ENCODE measurements at places on chromosomes 6 and 20.

GRCh38 chr6:32906539-32906938 is 34.3 kb downstream of the HLA-DMB start:
- no peak for DNase-seq

- DNase-seq = no peak
These were observed 56.6 kb downstream of the SLC23A2 start for GRCh38 chr20:4944518-4945313.

DNA sequence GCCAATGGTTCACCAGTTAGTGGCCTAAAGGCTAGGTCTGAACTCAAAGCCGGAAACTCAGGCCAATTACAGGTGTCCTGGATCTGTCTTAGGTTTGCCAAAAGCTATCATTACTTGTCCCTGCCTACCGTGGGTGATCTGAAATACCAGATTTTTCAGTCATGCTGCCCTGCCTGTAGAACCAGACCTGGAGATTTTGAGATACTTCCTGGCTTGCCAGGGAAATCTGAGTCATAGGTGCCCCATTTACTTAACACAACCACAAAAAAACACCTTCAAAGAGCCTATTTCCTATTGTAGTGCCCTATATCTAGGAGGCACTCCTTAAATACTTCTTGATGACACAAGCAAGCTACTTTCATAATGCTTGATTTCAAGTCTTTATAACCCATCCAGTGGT is 13.9 kb upstream of the RANBP9 start:
- no peak for DNase-seq

GRCh38 chr20:44074252-44075151 is 112.5 kb downstream of the JPH2 start:
- no peak for DNase-seq

DNA sequence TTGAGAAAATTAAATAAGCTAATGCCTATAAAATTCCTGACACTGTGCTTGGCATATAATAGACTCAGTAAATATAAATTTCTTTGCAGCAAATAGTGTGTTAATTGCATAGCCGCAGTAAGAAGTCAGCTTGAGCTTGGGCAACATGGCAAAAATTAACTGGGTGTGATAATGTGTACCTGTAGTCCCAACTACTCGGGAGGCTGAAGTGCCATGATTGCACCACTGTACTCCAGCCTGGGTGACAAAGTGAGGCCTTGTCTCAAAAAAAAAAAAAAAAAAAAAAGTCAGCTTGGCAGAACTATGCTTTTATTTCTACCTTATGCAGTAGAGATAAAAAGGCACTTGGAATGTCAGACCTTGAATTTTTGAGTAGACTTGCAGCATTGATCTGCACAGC is 121.8 kb downstream of the AKAP7 start:
- DNase-seq = no peak

DNA sequence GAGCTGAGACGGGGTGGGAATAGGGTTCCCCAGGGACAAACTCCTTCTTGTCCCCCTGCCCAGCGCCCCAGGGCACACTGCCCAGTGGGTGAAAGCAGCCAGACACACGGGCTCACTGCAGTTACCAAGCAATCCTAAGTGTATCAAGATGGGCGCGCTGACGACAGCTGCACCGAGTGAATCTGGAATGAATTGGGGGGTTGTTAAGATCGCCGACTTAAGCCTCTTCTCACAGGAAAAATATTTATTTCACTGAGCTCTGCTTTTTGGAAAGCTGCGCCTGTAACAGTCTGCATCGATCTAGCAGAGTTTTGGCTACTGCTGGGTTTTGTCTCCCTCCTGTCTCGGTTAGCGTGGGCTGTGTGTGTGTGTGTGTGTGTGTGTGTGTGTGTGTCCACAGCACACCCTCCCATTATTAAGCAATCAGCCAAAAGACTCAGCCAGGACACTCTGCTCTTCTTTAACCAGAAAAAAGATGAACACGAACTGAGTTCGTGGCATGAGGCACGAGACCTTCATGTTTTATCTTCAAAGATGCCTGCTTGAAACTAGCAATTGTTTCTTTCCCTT is 35.9 kb downstream of the RIPOR3 start:
- DNase-seq = no peak

DNA sequence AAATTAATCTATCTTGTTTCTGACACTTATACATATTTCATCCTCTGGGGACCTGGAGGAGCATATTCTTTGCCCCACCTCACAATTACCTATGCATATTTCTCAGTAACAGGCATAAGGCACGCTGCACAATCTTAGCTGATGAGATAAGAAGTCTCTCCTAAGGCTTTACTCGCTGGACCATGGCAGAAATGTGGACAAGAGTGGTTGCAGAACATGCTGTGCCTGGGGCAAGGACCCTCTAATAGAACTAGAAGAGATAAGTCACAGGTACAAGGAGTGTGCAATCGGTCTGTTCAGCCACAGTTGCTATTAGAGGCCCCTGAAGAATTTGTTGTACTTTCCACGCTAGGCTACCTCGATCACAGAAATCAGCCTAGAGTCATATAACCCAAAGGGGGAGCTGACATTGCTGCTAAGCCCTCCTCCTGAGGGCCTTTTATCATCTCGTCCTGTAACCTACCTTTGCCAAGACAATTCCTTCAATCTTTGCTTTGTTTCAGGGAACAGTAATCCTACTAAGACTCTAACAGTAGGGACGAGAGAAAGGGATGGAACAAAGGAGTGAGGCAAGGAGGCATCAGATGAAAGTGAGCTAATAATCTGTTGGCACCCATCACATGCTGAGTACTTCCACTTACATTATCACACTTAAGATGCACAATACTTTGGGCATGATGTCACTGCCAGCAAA is 16.1 kb upstream of the DEFB129 start:
- DNase-seq = no peak
